NCI-H69 (cell line): ENCODE measurements at places on chromosomes 2 and 18.

DNA sequence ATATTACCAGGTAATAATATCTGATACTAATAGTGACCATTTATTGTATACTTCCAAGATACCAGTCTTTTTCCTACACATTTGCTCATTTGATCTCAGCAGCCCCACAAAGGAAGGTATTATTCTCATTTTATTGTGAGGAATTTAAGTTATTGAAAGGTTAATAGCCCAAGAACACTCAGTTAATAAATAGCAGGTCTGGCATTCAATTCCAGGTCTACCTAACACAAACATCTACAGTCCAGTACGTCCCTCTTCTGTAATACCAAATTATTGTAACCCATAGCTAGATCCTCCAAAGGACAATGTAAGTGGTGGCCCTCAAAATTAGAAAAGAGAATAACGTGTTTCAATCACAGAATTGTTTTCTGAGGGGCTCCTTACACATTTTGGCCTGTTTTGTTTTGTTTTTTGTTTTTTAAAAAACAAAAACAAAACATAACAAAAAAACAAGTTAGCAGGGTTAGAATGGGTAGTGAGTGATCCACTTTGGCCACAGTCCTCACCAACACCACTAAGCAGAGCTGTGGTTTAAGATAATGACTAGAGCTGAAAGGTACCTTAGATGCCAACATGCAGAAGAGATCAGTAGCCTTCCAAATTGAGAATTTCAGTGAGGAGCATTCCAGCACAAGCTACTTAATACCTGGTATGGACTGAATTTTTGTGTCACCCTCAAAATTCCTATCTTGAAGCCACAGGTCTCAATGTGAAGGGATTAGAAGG, 137.5 kb downstream of the DYM start:
- DNase-seq: no peak

DNA sequence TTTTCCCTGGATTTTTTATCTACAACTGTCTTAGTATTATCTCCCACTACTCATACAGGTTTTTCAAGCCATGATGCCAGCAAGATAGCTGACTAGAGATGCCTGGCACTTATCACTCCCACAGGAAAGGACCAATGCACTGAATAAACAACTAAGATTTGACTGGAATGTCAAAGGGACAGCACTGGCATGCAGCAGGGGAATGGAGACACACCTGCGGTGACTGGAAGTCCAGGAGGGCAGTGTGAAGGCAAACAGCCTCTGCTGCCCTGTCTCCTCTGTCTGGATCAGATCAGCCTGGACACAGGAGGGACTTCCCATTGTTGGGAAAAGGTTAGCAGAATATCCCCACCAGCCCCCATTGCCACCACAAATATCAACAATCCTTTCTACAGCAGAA, 85.1 kb downstream of the TMEM237 start:
- DNase-seq: no peak

- DNase-seq: no peak
Measured at GRCh38 chr2:44348400-44348799, 12.9 kb downstream of the PREPL start.

DNA sequence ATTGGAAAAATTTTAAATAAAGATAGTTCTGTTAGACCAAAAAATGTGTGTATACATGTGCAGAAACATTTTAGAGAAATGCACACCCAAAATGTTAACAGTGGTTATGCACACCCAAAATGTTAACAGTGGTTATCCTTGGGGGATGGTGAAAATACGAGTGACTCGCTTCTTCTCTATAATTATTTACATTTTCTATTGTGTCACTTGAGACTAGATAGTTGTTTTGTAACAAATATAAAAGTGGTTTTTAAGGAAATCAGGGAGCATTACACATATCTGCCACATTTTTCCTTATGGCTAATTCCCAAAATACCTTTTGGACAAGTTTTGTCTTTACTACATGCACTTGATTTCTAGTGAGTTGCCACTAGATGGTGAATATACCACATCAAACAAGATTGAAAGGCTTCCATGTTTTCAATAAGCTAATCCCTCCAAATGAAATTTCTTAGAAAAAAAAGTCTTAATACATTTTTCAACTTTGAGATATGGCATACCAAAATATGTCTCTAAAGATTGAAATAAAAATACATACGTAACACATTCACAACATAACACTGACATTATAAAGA, 9.0 kb upstream of the HIBCH start:
- DNase-seq: peak; percentile 5

DNA sequence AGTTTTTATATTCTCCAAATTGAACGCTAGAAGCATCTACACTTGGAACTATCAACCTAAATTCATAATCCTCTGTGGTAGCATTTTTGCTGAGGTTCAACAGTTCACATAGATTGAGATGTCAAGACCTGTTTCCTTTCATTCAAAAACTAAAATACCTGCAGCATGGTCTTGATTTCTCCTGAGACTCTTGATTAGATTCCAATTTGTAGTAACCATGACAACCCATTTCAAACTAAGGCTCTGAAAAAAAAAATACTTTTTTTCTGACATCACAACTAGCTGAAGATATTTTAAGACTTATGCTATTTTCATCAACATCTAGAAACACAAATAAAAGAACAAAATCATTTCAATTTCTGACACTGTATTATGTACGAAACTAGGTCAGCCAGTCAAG, 29.8 kb downstream of the COBLL1 start:
- DNase-seq: no peak
